ENCODE measurements at places on chromosomes 7 and 10.

GRCh38 chr10:12063483-12063818 lies 5.3 kb upstream of the DHTKD1 start:
- no peak for DNase-seq

DNA sequence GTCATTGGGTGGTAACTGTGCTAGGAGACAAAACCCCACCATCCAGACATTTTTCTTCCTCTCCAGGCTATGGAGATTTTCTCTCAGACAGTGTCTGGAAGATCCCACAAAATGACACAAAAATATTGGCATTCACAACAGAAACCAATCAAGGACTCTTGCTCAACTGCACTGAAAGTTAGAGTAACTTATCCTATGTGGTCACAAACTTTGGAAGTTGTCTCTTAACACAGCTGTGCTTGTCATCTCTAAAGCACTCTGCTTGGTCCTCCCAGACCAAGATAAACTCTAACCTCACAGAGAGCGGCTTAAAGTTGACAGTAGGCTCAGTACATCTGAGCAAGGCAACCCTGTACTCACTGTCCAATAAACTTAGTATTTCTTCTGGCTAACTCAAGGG lies 74.9 kb downstream of the AKR1C4 start:
- DNase-seq, result no peak

DNA sequence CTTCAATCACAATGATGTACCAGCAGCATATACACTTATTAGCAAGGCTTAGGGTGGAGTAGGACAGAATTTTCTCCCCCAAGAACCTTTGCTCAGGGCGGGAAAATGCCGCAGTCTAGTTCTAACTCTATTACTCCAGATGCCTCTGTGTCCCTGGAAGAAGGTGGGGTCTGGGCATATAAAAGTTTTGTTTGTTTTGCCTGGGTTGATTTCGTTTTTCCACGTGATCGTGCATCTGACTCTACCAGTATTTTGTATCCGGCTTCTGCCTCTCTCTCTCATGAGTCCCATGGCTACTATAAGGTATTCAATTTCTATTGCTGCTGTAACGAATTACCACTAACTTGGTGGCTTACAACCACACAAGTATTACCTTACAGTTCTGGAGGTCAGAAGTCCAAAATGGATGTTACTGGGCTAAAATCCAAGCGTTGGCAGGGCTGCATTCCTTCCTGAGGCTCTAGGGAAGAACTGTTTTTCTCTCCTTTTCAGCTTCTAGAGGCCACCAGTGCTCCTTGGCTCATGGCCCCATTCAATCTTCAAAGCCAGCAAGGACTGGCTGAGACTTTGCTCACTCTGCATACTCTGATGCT lies 181.2 kb upstream of the PRSS58 start:
- no peak for DNase-seq

GRCh38 chr10:132803416-132804210 lies 17.7 kb upstream of the NKX6-2 start:
- no peak for DNase-seq

- DNase-seq, result no peak
Measured at GRCh38 chr7:129166745-129167144, 21.7 kb upstream of the SMO start.
